Endothelial cell (in vitro differentiated cells): ENCODE measurements at places on chromosomes 6 and 20. TPM values are rescaled to one million over a fixed set of nuclear protein-coding genes. Genes with fewer than 3 reads are reported as not detected.

GRCh38 chr6:41427642-41428335, 92.4 kb downstream of the NCR2 start:
- peak; percentile 23 for DNase-seq
- peaks cover 4% of the 10 kb centered on the region for H3K36me3 ChIP-seq
- H3K4me3 ChIP-seq: no peak overlapping the region
- H3K27me3 ChIP-seq: peaks cover 15% of the 10 kb centered on the region

DNA sequence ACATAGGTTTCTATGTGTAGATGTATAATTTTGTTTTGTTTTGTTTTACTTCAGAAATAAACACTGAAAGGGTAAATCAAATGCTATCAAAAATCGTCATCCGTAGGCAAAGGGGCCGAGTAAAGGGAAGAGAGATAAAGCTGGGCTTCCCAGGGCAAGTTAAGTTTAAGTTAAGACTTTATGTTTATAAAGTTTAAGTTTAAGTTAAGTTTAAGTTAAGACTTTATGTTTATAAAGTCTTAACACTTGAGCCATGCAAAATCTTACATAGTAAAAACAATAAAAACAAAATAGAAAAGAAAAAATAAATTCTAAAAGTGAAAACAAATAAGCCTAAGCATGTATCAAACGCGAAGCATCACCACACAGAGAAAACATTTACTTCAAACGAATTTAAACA, 216.1 kb upstream of the SYNDIG1 start:
- no peak for DNase-seq
- H3K4me3 ChIP-seq: no peak overlapping the region
- no peaks in the 10 kb centered on the region for H3K4me1 ChIP-seq

DNA sequence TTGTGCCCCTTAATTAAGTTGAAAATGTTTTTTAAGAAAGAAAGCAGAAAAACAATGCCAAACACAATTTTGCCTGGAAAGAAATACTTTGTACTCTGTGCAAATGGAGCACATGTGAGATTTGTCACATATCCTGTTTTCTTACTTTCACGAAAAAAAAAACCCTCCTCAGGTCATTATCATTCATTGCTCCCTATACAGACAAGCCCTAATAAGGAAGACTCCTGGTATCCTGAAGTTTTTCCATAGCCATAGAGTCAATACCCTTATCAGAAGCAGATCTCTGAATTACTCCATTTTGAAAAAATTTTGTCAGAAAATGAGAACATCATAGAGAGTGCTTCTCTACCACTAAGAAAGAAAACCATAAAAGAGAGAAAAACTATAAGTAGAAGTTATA, 14.0 kb upstream of the NT5E start:
- no peaks in the 10 kb centered on the region for H3K4me1 ChIP-seq
- DNase-seq: no peak
- H3K27me3 ChIP-seq: no peaks in the 10 kb centered on the region
- no peak overlapping the region for H3K27ac ChIP-seq

DNA sequence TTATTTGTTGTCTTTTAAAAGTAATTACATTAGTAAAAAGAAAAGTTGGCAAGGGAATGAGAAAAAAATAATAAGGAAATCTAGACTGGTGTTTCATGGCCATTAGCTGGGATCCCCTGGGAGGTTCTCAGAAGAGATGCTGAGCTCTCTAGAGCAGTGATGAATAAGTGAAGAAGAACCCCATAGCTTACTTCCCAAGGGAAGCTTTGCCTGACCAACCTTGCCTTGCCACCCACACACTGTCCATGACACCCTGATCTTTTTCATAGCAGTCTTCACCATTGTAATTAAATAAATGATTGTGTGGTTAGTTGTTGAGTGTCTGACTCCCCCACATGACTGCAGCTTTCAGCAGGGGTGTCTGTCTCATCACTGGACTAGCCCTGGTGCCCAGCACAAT, 5.9 kb downstream of the C6orf163 start:
- H3K4me1 ChIP-seq: no peaks in the 10 kb centered on the region
- no peaks in the 10 kb centered on the region for H3K36me3 ChIP-seq
- no peak for DNase-seq
- no peaks in the 10 kb centered on the region for H3K27me3 ChIP-seq
- H3K27ac ChIP-seq: no peak overlapping the region

GRCh38 chr6:157245436-157245835, 77.9 kb downstream of the TMEM242 start:
- no peaks in the 10 kb centered on the region for H3K4me1 ChIP-seq
- H3K36me3 ChIP-seq: peaks cover 9% of the 10 kb centered on the region
- no peak overlapping the region for H3K27ac ChIP-seq
- H3K4me3 ChIP-seq: no peak overlapping the region
- DNase-seq: no peak

DNA sequence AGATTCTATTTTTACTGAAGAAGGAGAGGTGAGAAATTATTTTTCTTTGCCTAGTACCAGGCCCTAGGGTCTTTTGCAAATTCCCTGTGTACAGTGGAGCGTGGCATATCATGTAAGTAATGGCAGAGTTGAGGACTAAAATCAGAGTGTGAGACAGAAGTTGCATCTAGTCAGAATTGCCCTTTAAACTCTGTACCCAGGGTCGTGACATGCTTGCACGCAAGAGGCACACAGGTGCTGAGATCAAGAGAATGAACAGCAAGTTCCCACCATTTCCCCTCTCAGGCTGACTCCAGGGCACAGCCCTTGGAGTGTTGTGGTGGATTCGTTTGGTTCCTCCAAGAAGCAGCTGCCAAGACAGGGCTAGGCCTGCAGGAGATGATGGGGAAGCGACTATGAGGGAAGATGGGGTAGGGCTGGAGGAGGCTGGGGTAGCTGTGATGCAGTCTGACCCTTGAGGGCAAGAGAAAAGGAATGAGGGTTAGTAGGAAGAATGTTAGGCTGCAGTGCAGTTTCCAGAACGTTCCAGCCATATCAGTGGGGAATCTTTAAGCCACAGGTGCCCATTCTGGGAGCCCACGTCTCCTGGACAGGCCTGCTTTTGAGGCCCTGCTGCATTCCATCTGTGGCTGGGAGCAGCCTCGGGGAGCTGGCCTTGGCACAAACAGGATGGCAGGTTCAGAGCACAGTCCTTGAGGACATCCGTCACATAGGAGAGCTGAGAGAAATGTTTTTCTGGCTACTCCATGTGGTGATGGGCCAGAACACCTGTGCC, 6.9 kb downstream of the NELFCD start:
- peaks cover 10% of the 10 kb centered on the region for H3K4me1 ChIP-seq
- no peak for DNase-seq
- H3K36me3 ChIP-seq: peaks cover 42% of the 10 kb centered on the region
- peak overlapping the region; percentile 22 for H3K4me3 ChIP-seq
- no peak overlapping the region for H3K27ac ChIP-seq

- no peak overlapping the region for H3K4me3 ChIP-seq
- H3K27ac ChIP-seq: no peak overlapping the region
- peaks cover 23% of the 10 kb centered on the region for H3K4me1 ChIP-seq
- DNase-seq: no peak
- H3K27me3 ChIP-seq: peaks cover 45% of the 10 kb centered on the region
These were observed 1.3 kb upstream of the FOXF2 start for GRCh38 chr6:1387876-1388629.

DNA sequence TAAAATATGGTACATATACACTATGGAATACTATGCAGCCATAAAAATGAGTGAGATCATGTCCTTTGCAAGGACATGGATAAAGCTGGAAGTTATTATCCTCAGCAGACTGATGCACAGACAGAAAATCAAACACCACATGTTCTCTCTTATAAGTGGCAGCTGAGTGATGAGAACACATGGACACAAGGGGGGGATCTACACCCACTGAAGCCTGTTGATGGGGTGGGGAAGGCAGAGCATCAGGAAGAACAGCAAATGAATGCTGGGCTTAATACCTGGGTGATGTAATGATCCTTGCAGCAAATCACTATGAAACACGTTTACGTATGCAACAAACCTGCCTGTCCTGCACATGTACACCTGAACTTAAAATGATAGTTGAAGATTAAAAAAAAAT, 71.3 kb downstream of the MANEA start:
- H3K36me3 ChIP-seq: no peaks in the 10 kb centered on the region
- peak; percentile 33 for DNase-seq
- peaks cover 13% of the 10 kb centered on the region for H3K4me1 ChIP-seq
- H3K27me3 ChIP-seq: peaks cover 4% of the 10 kb centered on the region
- H3K4me3 ChIP-seq: no peak overlapping the region
- no peak overlapping the region for H3K27ac ChIP-seq

GRCh38 chr6:149423964-149424440, 23.9 kb downstream of the SUMO4 start:
- no peak overlapping the region for H3K4me3 ChIP-seq
- H3K4me1 ChIP-seq: peaks cover 9% of the 10 kb centered on the region
- no peaks in the 10 kb centered on the region for H3K36me3 ChIP-seq
- no peak overlapping the region for H3K27ac ChIP-seq

DNA sequence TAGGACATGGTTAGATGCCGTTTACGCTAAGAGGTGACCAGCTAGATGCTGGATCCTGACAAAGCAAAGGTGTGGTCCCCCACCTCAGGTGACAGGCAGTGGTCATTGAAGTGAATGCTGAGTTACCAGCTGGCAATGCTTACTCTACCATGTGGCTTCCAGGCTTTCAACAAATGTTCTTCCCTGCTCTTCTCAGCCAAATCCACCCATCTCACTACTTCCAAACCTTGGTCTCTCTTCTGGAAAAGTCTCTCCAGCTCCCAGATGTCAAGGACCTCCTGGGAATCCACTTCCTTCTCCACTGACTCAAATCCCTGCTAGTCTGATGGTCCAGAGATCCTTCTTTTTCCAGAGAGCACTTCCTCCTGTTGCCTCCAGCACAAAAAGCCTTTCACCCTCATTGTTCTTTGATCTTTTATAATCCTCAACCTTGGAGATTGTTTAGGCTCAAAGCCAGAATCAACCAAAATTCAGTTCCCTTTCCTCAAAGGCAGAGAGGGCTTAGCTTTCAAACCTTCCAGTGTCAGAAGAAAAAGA, 228.0 kb downstream of the ZNF217 start:
- no peak for DNase-seq
- H3K36me3 ChIP-seq: no peaks in the 10 kb centered on the region
- H3K27ac ChIP-seq: no peak overlapping the region

Gene MOG
- total RNA-seq: not detected

- no peaks in the 10 kb centered on the region for H3K36me3 ChIP-seq
- no peak overlapping the region for H3K4me3 ChIP-seq
- no peak overlapping the region for H3K27ac ChIP-seq
These were observed 26.5 kb downstream of the HLA-DOB start for GRCh38 chr6:32790306-32790705.

DNA sequence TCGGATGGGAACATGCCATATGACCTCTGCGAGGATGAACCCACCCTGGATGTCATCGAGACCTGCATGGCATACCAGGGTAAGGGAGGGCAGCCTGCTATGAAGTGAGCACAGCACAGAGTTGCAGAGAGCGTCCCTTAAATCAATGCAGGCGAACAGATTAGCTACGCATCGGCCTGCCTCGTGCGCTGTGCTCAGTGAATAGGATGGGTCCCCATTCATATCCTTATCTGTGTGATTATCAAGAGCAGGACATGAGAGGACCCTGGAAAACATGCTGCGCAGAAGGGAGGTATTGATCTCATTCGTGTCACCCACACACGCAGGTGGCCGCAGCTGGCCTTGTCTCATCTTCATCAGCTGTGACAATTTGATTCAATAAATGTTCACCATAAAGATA, 25.6 kb upstream of the FAM83D start:
- H3K4me3 ChIP-seq: no peak overlapping the region
- peaks cover 64% of the 10 kb centered on the region for H3K36me3 ChIP-seq
- H3K4me1 ChIP-seq: no peaks in the 10 kb centered on the region
- peaks cover 8% of the 10 kb centered on the region for H3K27me3 ChIP-seq
- no peak overlapping the region for H3K27ac ChIP-seq

Gene SLC17A1
- total RNA-seq: not detected

Gene DACT2
- 0.23 TPM for total RNA-seq

Gene ZNF512B
- total RNA-seq: 40.8 TPM

DNA sequence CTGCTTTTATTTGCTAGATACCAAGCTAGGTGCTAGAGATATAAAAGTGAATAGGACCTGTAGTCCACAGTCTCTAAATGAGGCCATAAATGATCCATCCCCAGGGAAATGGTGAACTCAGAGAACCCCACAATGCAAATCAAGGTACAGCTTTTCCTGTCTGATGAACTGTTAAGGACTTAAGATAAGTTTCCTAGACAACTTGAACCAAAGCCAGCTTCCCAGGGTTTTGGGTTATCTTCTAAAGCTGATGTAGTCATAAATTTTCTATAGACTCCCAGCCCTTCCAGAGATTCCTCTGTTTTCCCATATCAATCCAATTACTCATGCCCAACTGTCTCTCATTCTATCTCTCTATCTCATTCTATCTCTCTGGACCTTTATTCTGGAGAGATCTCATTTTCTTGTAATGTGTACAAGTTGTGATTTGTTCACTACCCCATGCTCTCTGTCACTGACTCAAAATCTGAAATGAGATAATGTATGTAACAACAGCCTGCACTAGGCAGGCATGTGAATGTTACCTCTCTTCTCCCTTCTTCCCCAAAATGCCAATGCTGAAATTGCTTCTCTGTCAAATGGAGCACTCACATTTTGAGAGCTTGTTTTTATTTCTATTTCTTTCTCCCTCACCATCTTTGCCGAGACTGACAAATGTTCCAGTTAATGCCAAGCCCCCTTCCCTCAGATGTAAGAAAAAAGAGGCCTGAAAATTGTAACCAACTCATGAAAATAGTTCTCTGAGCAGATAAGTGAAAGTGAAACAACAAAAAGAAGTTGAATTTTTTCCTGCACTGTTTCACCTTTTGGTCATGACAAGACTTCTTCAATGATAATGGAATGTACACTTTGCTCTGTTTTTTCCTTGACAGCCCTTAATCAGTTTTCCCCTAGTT, 279.9 kb downstream of the SLC35F1 start:
- H3K4me1 ChIP-seq: no peaks in the 10 kb centered on the region
- DNase-seq: no peak
- no peaks in the 10 kb centered on the region for H3K27me3 ChIP-seq
- no peaks in the 10 kb centered on the region for H3K36me3 ChIP-seq
- H3K27ac ChIP-seq: no peak overlapping the region

GRCh38 chr6:24968783-24969182, 33.0 kb upstream of the RIPOR2 start:
- H3K27me3 ChIP-seq: no peaks in the 10 kb centered on the region
- H3K27ac ChIP-seq: no peak overlapping the region
- H3K4me1 ChIP-seq: peaks cover 2% of the 10 kb centered on the region
- no peak overlapping the region for H3K4me3 ChIP-seq

DNA sequence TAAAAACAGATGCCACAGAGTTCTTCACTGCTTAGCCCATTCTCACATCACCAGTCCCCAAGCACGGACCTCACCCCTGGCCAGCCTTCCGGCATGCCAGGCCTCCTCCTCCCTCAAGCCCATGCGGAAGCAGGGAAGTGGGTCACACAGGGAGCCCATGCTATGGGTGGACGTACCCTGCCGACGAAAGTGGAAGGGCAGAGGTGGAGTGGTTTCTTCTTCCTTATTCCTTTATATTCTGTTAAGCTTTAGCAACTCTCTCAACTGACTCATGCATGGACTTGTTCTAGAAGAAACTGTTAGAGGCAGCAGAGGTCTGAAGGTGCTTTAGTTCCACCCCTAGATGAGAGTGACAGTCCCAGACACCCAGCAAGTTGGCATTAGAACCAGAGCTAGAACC, 118.6 kb downstream of the LY86 start:
- no peak overlapping the region for H3K27ac ChIP-seq
- no peak for DNase-seq
- no peak overlapping the region for H3K4me3 ChIP-seq
- H3K36me3 ChIP-seq: no peaks in the 10 kb centered on the region

GRCh38 chr20:22088882-22089281, 383.4 kb downstream of the PAX1 start:
- H3K27ac ChIP-seq: no peak overlapping the region
- H3K36me3 ChIP-seq: peaks cover 4% of the 10 kb centered on the region
- no peak overlapping the region for H3K4me3 ChIP-seq
- no peak for DNase-seq
- H3K4me1 ChIP-seq: no peaks in the 10 kb centered on the region
